GM19239 (cell line): ENCODE measurements at places on chromosomes 11 and 22.

DNA sequence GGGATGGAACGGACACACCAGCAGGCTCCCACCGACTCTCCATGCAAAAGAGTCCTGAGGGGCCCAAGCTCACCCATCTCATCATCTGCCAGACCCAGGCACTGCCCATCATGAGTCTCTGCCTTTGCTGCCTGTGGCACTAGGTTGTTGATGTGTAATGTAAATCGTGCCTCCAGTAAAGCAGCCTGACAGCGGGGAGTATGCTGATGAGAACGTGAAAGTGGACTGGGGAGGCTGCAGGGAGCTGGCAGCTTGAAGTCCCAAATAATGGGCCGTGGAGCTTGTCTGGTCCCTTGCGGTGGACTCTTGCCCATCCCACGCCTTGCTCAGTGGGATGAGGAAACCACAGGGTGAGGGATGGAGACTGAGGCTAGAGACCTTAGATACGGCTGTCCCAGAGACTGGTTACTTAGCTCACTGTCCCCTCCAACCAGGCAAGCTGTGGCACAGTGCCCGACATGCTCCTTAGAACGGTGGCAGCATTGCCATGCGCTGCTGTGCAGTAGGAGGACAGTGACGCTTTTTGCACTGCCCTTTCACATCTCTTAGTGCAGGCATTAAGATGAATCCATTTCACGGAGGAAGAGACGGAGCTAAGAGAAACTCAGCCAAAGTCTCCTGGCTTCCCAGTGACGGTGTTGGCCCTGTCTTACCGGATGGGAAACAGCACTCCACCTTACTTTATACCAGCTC lies 39.6 kb upstream of the PLET1 start:
- DNase-seq = no peak

DNA sequence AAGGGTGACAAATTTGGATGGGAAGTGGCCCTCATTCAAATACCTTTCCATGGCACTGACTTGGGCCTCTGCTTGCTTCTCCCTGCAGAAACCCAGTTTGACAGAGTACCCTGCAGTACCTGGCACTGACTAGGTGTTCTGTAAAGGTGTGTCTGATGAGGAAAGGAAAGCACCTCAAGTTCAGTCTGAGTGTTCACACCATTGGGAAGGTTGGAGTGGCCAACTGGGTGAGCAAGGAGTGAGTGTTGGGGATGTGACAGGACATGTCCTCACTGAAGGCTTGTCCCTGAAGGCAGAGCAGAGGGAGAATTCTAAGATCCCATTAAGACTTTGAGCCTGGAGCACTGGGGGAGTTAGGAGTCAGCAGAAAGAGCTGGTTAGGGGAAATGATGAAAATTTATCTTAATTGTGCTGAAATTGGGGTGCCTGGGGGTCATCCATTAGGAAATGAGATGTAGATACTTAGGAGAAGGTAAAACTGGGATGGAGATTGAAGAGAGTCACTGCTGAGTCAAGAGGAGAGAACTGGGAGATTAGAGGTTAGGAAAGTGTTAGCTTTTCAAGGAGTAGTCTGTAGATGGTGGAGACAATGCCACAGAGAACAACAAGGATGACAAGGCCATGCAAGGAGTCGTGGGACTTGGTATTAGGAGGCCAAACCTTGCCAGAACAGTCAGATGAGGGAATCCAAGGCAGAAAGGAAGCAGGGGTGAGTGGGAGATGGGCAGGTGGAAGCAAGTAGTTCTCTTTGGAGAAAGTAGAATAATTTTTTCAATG lies 6.1 kb downstream of the SREBF2 start:
- no peak for DNase-seq

DNA sequence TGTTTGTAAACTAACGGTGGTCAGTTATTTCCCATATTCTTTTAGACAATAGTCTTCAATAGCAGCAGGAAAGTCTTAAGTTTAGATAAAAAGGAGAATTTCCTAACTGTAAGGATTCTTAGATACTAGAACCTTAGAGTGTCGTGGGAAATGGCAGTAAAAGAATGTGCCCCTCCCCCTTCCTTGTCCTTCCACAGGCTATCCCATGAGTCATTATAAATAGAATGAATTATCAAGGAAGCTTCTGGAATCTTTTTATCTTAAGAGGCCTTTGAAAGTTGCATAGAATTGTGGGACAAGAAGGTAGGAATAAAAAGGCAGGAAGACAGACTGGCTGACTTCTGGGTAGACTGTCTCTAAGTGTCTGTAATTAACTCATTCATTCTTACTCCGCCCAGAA lies 165.2 kb upstream of the TBCEL start:
- no peak for DNase-seq

- no peak for DNase-seq
Measured at GRCh38 chr11:46293641-46294103, 16.2 kb downstream of the CREB3L1 start.

GRCh38 chr22:25496396-25497064 lies 67.9 kb upstream of the GRK3 start:
- no peak for DNase-seq
